ENCODE measurements at places on chromosomes 2 and 18.

DNA sequence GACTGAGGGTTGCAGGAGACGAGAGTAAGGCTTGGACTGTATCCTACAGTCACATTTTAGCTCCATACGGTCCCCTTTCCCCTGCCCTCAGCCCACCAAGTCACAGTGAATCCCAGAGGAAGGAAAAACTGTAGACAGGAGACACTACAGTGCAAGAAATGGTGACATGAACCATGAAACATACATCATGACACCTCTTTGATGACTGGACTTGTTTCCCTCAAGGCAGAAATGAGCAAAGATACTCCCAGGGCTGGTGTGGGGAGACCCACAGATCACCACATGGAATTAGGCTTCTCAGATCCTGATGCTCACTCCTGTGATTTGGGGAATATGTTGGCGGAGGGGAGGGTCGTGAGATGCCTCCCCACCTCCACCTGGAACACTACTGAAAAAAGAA is 48.2 kb upstream of the SPP2 start:
- DNase-seq, result no peak

GRCh38 chr2:233974530-233975071 is 57.4 kb downstream of the TRPM8 start:
- peak; percentile 87 for DNase-seq

GRCh38 chr18:36717422-36718110 is 111.2 kb downstream of the TPGS2 start:
- DNase-seq, result no peak

- peak; percentile 40 for DNase-seq
Measured at GRCh38 chr2:37377187-37377532, 32.7 kb downstream of the QPCT start.

DNA sequence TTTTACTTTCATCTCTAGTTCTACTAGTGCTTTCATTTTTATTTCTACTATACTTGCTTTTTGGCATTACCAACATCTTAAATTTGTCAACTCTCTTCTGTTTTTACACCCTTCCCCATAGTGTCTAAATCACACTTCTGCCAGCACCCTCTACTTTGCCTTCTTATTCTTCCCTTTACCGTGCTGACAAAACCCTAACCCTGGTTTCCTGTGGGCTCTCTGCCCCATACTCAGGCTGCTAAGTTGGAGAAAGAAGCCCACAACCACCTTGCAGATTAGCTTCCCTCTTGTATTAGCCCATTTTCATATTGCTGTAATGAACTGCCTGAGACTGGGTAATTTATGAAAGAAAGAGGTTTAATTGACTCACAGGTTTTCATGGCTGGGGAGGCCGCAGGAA is 24.8 kb downstream of the GIGYF2 start:
- no peak for DNase-seq

DNA sequence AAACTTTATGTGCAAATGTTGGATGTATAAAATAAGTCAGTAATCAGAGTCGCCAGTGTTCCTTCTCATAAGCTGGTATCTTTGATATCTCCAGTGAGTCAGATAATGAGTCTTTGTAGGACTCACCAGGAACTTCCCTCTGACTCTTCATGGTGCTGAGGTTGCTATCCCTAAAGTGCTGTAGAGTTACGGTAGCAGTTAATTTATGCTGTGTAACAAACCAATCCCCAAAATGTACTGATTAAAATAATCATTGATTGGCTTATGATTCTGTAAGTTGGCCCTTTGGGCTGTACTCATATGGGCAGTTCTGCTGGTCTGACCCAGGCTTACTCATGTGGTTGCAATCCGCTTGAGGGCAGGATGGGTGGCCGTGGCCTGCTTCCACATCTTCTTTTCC is 43.8 kb downstream of the MAIP1 start:
- no peak for DNase-seq

- DNase-seq, result no peak
Measured at GRCh38 chr2:218566296-218566695, 1.9 kb downstream of the USP37 start.

- DNase-seq, result no peak
Measured at GRCh38 chr2:69615078-69615625, 28.4 kb downstream of the AAK1 start.

GRCh38 chr2:181546086-181546485 is 88.9 kb downstream of the ITGA4 start:
- DNase-seq, result no peak

DNA sequence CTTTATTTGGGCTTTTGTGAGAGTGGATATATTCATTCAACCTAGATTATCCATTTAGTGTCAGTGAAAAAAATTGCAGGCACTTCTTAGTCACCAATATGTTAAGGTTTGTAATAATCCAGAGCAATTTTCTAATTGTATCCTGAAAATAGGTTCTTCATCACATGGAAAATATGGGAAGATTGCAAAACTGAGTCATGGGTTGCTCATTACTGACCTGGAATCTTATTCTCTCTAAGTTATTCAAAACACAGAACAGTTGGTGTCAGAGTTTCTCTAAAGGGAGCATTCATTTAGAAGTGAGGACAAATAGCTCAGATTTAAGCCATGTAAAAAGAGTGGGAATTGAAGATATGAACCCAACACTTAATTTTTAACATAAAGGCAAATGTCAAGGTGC is 181.3 kb downstream of the IKZF2 start:
- peak; percentile 30 for DNase-seq

DNA sequence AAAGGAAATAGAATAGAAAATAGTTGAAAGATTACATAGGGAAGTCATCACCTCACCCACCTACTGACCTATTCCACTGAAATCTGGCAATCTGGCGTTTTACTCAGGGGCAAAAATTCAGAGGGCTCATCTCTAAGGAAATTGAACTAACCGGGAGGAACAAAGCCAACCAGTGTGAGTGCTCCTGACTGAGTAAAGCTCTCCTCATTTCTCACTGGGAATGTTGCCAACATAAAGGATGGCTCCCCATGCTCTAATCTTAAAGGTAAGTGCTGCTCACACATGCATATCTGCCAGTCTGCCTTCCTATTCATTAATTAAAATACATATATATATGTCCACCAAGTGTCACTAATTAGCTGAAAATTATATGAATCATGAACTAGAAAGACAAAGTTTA is 13.5 kb upstream of the DOK6 start:
- DNase-seq, result no peak

DNA sequence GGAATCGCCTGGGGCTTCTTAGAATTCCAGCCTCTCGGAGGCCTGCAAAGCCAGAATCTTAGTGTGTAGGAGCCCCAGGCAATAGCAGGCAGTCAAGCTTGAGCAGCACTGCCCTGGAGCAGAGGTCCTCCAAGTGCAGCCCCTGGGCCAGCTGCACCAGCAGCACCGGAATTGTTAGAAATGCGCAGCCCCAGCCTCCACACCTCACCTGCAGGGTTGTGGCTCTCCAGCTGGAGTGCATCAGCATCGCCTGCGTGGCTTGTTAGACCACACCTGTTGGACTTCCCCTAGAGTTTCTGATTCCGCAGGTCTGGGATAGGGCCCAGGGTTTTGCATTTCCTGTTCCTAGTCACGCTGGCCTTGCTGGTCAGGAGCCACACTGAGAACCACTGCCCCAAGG is 100.3 kb downstream of the ASAP2 start:
- no peak for DNase-seq

- peak; percentile 96 for DNase-seq
Measured at GRCh38 chr2:180222644-180223043, 215.5 kb upstream of the CWC22 start.

DNA sequence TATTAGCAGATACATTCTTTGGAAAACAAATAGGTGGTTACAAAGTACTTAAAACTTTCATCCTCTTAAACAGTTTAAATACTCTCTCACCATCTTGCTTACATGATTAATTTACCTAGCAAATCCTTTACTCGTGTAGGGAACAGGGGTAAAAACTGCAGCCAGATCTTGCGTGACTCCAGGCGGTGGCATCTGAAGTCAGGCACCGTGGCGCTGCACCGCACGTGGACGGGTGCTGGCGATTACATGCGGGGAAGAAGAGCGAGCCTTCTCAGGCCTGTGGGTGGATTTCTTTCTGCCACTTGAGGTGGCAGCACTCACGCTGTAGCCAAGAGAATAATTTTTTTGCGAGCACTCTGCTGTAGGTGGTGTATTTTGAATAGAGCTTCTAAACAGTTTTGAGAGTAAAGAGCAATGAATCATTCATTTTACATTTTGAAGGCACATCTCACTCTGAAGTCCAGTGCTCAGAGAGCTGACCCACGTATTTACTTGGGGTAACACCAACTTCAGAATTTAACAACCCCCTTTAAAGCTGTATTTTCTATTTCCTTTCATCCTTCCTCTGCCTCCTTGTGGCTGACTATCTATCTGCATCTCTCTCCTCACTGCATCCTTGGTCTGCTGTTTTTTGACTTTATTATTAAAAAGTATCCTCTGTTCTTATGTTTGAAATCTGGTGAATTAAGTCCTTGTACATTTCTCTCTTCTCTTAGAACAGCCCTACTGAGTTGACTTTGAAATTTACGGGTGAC is 68.9 kb downstream of the EPAS1 start:
- DNase-seq, result peak; percentile 33

- no peak for DNase-seq
Measured at GRCh38 chr2:238924796-238925195, 76.9 kb downstream of the TWIST2 start.

DNA sequence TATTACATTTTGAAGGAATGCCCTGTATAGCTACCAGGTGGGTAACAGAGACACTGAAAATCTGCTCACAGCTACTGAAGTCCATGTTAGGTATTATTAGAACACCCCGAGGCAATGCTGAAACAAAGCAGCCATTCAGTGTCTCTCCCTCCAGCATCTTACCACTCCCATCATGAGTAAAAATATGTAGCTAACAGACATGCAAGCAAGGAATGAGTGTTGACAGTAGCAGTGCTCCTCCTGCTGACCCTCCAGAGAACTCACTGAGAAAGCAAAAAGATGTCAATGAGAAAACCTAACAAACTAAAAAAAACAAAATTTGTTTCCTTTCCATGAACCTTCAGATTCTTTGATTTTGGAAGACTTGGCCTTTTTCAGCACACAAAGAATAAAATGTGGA is 393.9 kb downstream of the LRRTM1 start:
- no peak for DNase-seq

DNA sequence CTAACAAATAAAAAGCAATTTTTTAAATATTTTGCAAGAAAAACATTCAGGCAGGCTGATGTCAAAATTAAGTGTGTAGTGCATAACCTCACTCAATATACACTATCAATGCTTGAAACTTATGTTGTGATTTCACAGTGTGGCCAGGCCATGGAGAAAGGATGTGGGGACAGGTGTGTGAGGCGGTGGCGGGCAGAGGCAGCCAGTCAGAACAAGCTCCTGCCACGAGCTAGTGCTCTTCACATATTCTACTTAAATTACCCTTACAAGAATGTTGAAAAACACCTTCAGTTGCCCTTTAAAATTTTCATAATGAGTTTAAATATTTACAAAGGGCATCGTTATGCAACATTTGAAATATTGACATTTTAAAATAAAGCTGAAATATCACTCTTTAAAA is 43.2 kb downstream of the CYB5A start:
- no peak for DNase-seq

DNA sequence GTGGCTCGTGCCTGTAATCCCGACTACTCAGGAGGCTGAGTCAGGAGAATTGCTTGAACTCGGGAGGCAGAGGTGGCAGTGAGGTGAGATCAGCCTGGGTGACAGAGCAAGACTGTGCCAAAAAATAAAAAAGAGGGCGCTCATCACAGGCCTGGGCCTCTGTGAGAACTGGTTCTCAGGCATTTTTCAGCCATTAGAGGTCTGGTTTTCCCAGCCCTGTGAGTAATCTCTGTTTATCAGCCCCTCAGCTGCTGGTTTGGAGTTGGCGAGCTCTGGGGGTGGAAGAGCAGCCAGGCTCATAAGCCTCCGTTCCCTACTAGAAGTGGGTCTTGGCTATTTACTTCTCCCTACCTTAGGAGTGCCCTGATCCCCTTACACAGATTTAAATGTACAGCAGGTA is 53.1 kb downstream of the CHRNA1 start:
- peak; percentile 11 for DNase-seq

- peak; percentile 51 for DNase-seq
Measured at GRCh38 chr18:7596147-7596546, 29.0 kb downstream of the PTPRM start.

DNA sequence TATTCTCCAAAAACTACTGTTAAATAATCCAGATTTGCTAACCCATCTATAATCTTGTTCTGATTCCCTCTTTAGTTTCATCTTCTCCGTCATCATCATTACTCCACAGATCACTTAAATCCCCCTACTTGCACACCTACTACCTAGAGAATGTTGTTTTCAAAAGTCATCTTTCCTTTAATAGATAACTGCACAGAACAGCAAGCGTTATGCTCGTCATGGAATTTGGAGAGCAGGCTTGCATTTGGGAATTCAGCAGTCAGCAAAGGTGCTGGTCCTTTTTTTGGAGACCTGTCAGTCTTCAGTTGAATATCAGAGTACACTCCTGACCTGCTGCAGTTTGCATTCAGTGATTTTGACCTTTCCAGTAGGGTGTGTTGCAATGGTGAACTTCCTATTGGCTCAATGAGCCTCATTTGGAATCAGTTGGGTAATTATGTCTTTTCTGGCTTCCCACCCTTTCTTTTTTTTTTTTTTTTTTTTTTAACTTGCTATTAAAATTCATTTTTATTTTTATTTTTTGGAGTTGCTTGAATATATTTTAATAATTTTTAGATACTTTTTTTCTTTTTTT is 110.6 kb downstream of the HNRNPLL start:
- DNase-seq, result no peak

GRCh38 chr18:39453882-39454281 is 1888.3 kb upstream of the CELF4 start:
- peak; percentile 95 for DNase-seq

- peak; percentile 59 for DNase-seq
Measured at GRCh38 chr18:73715210-73715670, 432.4 kb downstream of the FBXO15 start.

- no peak for DNase-seq
Measured at GRCh38 chr2:191012346-191012745, 1.6 kb downstream of the STAT1 start.

DNA sequence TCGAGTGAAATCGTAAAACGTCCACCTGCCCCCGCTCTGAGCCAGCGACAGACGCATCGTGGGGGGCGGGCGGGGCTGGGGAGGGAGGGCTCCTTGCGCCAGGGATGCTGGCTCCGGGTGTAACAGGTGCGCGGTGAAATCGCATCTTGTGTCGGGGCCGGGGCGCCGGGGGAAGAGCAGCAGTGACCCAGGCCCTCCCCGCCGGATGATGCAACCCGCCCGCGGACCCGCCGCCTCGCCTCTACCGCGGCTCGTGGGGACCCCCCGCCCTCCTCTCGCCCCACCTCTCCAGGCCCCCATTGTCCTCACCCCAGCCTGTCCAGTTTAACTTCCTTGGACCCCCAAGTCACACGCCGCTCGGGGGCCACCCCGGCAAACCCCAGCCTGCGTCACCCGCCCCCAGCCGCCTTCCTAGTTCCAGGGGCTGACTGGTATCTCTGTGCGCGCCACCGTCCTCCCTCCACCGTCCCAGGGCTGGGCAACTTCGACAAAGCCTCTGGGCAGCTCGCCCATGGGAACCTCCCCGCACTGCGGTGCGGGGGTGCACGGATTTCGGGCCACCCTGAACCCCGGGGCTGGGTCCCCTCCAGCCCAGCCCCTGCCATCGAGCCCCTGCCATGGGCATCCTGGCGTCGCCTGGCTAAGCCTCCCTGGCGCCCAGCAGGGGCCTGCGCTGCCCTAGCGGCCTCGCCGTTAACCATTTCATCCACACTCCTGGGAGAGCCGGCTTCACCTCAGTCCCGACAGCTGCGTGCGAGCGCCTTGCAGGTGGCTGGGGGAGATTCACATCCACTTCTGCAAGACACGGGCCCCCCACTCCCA is 799 bp upstream of the KIF1A start:
- DNase-seq, result no peak

All from fibroblast of pulmonary artery (primary cell).